ENCODE measurements at places on chromosomes 4 and X.

DNA sequence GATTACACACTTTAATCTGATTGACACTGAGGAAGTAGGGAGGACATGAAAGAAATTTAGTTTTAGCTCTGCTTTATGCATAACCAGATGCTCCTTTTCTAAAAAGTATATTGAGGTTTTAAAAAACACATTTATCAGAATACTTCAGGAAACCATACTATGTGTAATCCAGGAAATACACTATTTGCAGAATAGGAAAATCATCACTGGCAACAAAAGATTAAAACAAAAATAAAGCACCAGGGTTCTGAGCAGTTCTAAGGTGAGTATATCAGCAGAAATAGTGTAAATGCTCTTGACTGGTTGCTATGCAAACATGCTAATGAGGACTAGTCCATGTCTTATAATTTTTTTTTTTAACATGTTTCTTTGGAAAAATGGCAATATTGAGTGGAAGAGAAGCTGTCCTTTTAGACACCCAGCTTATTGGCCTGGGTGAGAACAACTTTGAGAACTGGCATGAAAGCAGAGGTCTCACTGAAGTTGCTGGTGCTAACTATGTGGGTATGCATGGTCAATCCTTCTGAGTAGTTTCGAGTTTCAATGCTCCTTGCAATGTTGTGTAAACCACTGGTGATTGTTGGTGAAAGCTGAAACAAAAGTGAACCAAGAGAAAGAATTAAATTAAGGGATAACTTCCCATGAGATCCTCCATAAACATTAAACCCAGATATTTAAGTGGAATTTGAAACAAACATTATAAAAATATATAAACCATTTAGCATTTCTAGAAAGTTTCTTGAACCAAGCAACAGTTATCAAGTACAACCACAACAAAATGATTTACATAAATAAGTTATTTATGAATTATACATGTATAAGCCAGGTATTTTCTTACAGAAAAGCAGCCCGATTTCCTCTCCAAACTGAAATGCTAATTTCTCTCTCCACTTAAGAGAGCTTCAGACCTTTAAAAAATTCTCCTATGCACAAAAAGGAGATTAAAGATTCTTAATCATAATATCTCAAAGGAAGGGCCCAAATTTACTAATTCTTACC lies 20.4 kb upstream of the SCD5 start:
- no peak for DNase-seq

DNA sequence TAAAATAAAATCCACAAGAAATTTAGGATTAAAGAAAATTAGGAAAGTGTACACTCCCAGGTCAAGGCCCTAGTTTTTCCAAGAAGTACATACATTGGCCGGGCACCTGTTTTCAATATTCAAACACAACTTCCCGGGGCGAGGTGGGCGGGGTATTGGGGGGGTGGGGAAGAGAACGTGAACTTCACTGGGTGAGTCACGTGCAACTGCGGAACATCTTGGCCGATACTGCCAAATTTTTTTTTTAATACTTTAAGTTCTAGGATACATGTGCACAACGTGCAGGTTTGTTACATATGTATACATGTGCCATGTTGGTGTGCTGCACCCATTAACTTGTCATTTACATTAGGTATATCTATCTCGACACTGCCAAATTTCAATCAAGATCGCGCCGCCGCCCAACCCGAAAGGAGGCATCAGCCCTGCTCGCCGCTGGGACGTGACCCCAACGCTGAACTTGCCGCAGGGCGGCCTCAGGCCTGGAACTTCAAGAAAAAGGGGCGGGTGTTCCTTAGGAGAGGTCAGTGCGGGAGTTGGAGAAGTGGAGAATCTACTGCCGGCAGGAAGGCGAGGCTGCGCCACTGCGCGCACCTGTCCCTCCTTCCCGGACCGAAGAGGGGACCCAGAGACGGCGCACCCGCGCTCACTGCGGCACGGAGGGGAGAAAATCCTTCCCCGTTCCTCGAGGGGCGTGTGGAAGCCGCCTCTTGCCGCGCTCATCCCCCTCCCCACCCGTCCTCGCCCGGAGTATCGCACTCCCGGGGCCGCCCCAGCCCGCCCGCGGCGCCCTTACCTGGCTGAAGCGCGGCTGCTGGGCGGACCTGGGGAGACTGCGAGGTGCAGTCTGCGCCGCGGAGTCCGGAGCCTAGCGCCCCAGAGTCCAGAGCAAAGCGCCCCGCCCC lies at the start of gene TEC:
Gene TEC (minus strand): TSS at position 883 of the 905 bp plus-strand sequence. CDS start 41,224 bp downstream, outside the sequence.
- no peak for DNase-seq

DNA sequence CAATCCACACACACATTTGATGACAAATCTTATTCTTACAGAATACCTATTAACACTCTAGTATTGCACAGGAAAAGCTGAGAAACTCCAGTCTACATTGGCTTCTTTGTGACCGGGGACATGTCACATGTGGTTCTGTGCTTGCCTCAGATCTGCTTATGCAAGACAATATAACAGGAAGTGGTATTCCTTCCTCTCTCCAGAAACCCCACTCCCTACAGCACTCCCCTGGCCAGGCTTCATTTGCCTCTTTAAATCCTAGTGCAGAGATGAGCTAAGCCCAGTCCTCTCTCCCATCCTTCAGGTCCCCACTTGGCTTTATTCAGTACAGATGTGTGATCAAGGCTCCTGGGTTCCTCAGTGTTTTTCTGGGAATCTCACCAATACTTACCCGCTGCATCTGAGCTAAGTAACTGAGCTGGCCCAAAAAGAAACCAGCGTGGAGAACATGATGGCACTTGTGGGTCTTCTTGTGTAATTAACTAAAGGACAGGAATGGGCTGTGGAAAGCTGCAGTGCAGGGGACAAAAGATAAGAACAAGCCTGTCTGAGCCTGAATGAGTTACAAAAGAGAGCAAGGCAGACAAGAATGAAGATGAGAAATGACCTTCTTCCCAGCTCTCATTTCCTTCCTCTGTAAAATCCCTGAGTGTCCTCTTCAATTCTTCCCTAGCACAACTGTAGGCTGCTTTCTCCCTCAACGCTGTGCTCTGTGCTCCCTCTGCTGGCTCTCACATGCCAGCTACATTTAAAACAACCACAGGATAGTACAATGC lies 105.6 kb downstream of the HNRNPD start:
- DNase-seq, result no peak

DNA sequence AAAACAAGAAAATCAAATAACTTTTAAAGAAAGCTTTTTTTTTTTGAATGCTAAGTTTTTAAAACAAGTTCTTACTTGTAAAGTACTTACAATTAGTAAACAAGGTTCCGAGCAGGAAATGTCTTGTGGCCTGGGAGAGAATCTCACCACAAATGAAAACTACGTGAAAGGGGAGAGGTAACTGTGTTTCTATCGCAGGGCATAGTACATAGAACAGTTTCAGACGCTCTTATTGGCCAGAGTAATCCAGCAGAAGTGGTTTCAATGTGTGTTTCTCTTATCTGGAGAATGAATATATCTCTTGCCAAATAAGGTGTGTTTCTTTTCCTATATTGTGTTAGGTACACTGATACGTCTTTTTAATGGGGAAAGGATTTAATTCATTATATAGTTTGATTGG lies at the start of gene PLAC8:
Gene PLAC8 (minus strand): TSS at position 154 of the 400 bp plus-strand sequence. CDS start 6,808 bp downstream, outside the sequence.
- no peak for DNase-seq

DNA sequence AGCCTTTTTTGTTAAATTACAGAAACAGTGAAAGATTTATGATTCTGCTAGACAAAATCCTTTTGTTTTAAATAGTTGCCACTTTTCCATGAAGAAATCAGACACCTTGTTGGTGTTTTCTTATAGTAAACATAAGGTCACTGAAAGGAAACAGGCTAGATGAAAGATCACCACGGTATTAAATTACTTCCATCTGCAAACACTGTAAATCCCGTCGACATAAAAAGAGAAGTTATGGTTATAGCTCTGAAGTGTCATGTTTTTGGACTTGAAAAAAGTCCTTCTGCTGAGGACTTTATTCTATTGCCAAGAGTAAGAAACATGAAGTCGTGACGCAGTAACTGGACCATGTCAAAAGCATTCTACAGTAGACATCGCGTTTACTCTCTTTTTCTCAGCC lies 567.6 kb upstream of the SLIT2 start:
- DNase-seq, result no peak

DNA sequence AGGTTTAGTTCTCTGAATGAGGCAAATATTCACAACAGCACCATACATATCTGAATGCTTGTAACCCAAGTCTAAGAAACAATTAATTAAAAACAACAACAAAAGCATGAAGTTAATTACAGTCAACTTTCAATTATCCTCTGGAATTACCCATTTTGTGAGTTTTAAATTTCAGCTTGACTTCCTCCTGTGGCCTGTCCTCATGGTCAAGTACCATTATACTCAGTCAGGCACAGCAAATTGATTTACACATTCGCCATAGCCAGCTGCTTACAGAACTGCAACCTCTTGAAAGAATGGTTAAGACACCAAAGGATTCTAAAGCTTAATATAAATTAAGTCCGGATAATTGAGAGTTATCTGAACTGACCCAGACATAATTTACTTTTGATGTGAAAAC lies 306.5 kb downstream of the CAMK2D start:
- DNase-seq, result no peak

- DNase-seq, result no peak
Measured at GRCh38 chr4:3007724-3008123, 44.4 kb downstream of the GRK4 start.

- no peak for DNase-seq
Measured at GRCh38 chr4:111334361-111334760, 711.5 kb upstream of the PITX2 start.

GRCh38 chr4:24793219-24794005 lies 2.0 kb upstream of the SOD3 start:
- no peak for DNase-seq

- DNase-seq, result no peak
Measured at GRCh38 chrX:120262859-120263708, 12.5 kb downstream of the ZBTB33 start.

- no peak for DNase-seq
Measured at GRCh38 chr4:169080981-169081380, 70.9 kb upstream of the CBR4 start.

Measured in vagina (tissue), 2 donors.